ENCODE measurements at places on chromosomes 5 and 9.

DNA sequence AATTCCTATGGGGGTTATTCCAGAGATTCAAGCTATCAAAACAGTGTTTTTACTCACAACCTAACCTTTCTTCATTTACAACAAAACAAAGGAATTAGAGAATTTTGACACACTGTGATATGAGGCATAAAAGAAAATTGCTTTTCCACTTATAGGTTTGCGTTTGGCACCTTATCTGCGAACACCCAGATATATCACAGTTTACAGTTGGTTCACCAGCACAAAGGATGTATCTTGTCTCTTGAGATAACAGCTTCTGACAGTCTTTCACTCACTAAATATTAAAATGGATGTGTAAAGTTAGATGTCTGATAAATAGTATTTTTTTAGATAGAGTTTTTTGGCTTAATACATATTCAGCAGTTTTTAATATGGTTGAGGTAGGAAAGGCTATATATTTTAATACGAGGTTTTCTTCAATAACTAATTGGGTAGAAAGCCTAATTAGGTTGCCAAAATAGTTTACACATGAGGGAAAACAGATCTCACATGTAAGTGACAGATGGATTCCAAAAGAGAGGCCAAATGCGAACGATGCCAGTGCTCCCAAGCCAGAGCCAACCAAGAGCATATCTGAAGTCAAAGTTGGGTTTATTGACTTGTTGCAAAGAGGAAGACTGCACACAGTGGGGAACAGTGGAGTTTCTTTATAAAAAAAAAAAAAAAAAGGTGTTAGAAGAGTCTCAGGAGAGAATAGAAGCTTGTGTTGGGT lies 1495.2 kb downstream of the MAT2B start:
- DNase-seq, result no peak

- no peak for DNase-seq
These were observed 72.7 kb downstream of the MRPL36 start for GRCh38 chr5:1726956-1727355.

DNA sequence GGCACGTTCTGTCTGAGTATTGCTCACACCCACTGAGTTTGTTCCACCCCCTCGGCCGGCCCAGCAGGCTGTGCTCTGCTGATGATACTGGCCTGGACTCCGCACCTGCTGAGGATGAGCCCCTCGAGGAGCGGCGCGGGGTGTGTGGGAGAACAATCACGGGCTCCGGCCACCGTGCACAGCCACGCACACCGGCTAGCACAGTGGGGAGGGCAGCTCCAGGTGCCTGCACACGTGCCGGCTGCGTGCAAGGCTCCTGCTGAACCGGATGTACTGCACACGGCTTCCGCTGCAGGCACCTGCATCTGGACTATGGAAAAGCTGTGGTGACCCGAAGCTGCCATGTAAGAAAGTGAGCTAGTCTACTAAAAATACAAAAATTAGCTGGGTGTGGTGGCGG lies 485.2 kb upstream of the CDH9 start:
- DNase-seq, result no peak

- DNase-seq, result no peak
These were observed 18.7 kb downstream of the C5orf58 start for GRCh38 chr5:170251462-170251861.

GRCh38 chr5:88557131-88557530 lies 288.5 kb upstream of the TMEM161B start:
- no peak for DNase-seq

- no peak for DNase-seq
These were observed 19.7 kb upstream of the TRAF1 start for GRCh38 chr9:120946259-120946658.

DNA sequence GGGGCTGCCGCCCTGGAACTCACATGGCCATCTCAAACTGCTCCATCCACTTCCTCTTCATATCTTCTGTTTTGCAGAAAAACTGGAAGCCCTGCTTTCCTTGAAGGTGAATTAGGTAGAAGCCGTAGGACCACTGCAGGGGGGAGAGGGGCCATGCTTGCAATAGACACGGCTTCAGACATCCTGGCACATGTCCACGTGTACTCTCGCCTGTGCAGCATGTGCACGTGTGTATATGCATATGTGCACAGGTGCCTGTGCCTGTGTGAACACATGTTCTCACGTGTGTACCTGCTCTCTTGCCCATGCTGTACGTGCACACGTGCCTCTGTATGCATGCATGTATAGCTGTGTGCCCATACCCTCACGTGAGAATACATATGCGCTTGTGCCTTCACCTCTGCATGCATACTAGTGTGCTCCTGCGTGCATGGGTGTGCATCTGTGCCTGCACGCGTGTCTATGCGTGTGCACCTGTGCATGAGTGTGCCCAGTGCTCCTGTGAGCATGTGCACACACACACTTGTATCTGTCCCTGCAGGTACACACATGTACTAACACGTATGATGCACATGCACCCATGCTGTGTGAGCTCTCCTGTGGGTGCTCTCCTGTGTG lies 47.7 kb upstream of the SARDH start:
- DNase-seq, result no peak

All from T47D (cell line).